ENCODE measurements at places on chromosomes 12 and 14.

DNA sequence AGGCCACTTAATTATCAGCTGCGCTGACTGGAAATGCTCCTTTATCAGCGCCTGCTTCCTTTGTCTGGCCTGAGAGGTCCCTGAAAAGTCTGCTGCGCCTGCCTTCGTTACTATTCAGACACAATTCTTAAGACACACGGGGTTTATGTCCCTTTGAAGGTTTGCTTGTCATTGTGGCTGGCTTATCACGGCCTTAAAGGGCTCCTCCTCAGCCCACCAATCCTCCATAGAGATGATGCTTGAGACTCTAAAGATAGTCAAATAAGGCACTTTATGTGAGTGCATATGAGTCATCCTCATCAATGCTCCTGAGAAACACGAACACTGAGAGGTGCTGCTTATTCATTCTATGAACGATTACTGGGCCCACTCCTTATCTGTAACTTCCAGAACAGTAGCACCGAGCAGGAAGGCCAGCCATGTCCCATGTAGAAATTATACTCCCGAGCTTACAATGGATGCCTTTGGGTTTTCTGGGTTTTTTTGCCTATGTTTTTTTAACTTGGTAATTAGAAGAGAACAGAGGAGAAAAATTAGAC lies 1268.2 kb upstream of the TMEM132C start:
- no peak for DNase-seq

- DNase-seq = no peak
These were observed 62.0 kb downstream of the DYRK2 start for GRCh38 chr12:67710582-67710981.

DNA sequence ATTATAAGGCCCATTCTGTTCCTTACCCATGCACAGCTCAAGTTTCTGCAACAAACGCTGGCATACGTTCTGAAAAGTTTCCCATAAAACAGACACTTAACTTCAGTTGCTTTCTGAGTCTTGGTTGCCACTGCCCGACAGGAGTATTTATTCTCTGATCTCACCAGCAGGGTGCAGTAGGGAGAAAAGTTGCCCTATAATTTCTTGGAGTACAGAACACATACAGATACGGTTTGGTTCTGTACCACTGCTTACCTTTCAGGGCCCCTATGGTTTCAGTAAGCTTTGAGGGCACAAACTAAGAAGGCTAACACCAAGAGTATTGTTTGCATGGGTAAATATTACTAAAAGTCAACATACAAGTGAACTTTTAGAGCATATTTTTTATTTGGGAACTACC lies 77.9 kb downstream of the SPATA7 start:
- no peak for DNase-seq

GRCh38 chr12:113130457-113131135 lies 5.0 kb downstream of the RASAL1 start:
- DNase-seq = no peak

GRCh38 chr12:49974231-49974675 lies 1.5 kb downstream of the AQP6 start:
- no peak for DNase-seq

DNA sequence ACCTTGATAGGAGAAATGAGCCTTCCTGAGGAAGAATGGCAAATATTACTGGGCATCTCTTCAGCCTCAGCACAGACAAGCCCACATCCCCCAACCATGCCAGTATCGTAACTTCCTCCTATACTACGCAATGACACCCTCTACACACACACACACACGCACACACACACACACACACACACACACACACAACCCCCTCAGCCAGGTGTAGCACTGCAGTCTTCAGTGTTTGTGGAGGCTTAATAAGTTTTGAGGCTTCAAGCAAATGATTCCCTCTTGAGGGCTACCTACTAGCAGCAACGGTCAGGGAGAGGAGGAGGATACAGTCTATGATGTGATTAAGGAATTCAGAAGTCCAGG lies 1.6 kb downstream of the DGKA start:
- peak; percentile 57 for DNase-seq

- DNase-seq = no peak
These were observed 1.9 kb downstream of the MED21 start for GRCh38 chr12:27024291-27024690.

All from T-cell (primary cell).